ENCODE measurements at places on chromosomes 16 and 17.

DNA sequence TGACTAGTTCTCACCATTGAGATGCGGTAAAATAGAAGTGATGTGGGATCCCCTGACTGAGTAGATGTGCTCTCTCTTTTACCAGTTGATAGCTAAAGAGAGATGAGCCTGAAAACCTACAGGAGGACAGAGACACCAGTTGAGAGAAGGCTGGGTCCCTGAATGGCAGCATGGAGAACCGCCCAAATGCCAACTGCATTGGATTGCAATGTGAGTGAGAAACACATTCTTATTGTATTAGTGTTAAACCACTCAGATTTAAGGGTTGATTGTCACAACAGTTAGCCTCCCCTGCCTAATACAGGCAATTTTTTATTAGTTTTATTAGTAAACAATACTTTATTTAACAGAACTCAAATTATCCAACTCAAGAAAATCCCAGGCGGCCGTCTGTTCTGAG is 61.2 kb downstream of the SPACA3 start:
- H3K4me3 ChIP-seq = no peak overlapping the region
- H3K27me3 ChIP-seq = peaks cover 5% of the 10 kb centered on the region
- no peaks in the 10 kb centered on the region for H3K36me3 ChIP-seq
- DNase-seq = no peak
- no peak overlapping the region for H3K27ac ChIP-seq

- no peaks in the 10 kb centered on the region for H3K27me3 ChIP-seq
- H3K27ac ChIP-seq = no peak overlapping the region
- no peak overlapping the region for H3K4me3 ChIP-seq
- no peak for DNase-seq
- no peaks in the 10 kb centered on the region for H3K4me1 ChIP-seq
- H3K36me3 ChIP-seq = no peaks in the 10 kb centered on the region
Observed at GRCh38 chr16:87556941-87557459, 45.3 kb upstream of the JPH3 start.

- peak; percentile 50 for DNase-seq
- H3K27ac ChIP-seq = peak overlapping the region; percentile 97
- peaks cover 28% of the 10 kb centered on the region for H3K4me1 ChIP-seq
Observed at GRCh38 chr17:63609816-63610573, 9.3 kb downstream of the TACO1 start.

DNA sequence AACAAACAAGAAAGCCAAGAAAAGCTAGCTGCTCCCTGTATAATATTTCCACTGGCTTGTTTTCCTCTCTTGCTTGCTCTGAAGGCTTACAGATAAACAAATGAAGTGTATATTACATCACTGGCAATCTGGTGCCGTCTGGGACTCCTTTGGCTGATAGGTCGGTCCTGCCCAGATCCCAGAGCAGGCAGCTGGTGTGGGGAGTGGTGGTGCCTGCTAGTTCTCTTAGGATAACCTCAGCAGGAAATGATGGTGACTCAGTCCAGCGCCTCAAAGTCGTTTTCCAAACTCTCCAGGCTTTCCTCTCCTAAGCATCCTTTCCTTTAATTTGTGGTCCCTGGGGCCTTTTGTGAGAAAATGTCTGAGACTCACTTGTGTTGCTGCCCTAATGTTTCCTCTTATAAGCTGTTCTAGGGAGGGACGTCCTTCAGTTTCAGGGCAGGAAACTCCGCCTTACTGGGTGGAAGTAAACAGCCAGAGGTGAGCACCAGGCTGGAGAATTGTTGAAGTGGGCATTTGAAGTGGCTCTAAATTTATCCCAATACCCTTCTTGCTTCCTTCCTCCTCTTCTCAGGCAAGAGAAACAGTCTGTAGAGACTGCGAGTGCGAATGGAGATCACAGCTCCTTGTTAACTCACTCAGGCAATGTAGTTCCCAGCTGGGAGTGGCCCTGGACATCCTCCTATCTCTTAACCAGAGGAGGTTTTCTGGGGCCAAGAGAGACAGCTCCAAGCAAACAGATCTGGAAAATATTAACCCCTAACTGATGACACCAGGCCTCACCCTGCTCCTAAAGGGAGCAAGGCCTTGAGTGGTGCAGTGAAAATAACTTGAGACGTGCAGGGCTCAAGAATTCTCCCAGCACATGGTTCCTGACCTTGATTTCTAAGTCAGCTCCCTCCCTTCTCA is 34.9 kb downstream of the CD300LF start:
- no peak overlapping the region for H3K27ac ChIP-seq
- DNase-seq = no peak
- H3K4me3 ChIP-seq = no peak overlapping the region
- H3K27me3 ChIP-seq = peaks cover 12% of the 10 kb centered on the region
- no peaks in the 10 kb centered on the region for H3K36me3 ChIP-seq
- H3K4me1 ChIP-seq = peaks cover 17% of the 10 kb centered on the region

Data from activated naive CD4-positive, alpha-beta T cell treated with anti-CD3 and anti-CD28 coated beads for 36 hours (primary cell).